ENCODE measurements at places on chromosomes 5 and 9. TPM values are rescaled to one million over a fixed set of nuclear protein-coding genes. Genes with fewer than 3 reads are reported as not detected.

DNA sequence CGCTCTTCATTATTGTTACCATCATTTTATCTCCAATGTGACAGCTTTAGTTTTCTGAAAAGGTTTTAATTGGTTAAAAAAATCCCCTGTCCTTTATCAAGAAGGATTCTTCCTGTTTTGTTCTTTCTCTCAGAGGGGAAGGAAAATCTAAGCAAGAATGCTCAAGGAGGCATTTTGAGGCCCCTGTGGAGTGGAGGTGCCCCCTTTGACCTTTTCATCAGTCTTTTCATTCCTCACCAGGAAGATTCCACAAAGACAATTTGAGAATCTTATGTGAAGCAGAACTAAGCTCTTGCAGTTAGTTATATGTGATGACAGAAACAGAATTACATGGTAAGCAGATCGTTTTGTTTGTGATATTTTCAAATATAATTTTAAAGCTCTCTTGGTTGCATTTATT, 489.6 kb downstream of the MAN2A1 start:
- no peak for DNase-seq

DNA sequence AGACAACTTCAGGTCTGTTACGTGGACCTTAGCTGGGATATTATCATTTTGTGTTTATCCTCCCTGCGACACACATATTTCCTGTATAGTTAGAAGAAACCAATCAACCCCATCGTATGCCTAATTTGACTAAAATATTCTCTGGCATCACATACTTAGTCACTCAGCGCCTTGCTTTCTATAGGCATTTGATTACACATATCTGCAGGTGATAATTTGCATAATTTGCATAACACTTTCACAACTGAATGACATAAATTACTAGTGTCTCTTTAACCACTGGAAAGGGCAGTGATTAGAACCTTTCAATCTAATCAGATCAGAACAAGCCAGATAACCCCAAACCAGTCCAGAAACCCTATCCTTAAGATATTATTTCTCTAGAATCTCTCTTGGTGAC, 390.2 kb downstream of the TLR4 start:
- DNase-seq, result no peak

Gene PLPP7
- 0.25 TPM for total RNA-seq

Gene CDX1
- not detected for total RNA-seq

Gene GFI1B
- total RNA-seq, result not detected

All from activated naive CD4-positive, alpha-beta T cell treated with anti-CD3 and anti-CD28 coated beads for 36 hours (primary cell).